ENCODE measurements at places on chromosomes 1 and 21.

DNA sequence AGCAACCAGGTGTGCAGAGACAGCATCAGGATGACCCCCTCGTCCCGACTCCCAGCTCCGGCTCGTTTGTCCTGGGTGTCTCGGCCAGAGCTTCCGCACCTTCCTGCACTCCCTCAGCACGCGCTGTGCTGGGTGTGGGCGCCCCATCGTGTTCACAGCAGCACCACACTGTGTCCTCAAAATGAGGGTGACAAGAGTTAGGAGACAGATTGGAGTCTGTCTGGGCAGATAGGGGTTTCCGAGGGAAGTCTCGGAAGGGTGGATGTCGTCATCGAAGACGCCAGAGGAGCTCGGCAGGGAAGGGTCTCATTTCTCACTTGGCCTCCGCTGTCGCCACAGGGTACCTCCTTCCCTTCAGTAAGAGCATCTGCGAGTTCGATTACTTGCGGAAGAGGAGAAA is 4.1 kb downstream of the CCDC27 start:
- DNase-seq = no peak

GRCh38 chr1:170063109-170063826 is 11.2 kb downstream of the KIFAP3 start:
- no peak for DNase-seq

- DNase-seq = no peak
Observed at GRCh38 chr1:220239966-220240365, 32.3 kb downstream of the RAB3GAP2 start.

DNA sequence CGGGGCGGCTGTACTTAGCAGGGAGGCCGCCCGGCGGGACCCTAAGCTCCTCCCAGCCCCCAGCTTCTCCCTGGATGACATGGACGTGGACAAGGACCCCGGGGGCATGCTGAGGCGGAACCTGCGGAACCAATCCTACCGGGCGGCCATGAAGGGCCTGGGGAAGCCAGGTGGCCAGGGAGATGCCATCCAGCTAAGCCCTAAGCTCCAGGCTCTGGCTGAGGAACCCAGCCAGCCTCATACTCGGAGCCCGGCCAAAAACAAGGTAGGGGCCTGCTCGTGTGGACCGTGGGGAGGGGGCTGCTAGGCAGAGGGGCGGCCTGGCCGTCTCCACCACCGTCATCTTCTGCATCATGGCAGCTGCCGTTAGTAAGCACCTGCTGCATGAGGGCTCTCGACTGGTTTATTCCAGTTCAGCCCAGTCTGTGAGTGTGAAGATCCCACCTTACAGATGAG is 9.0 kb downstream of the ARHGEF16 start:
- DNase-seq = no peak

GRCh38 chr1:227004796-227005195 is 64.7 kb downstream of the COQ8A start:
- DNase-seq = no peak

DNA sequence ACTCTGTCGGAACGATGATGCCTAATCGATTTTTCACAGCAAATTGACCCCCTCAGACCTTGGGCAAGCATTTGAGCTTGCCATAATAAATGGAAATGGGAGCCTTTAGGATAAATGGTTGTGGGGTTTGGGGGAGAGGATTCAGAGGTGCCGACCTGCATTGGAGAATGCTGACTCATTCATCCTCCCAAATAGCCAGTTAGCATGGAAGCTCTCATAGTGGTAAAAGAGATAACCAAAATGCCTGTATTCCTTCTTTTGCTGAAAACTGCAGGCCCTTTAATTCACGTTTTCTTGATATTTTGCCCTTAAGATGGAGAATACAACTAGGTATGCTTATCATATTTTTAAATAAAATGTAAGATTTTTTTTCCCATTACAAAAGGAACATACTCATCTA is 392.6 kb upstream of the DEPDC1 start:
- DNase-seq = no peak

GRCh38 chr1:220798338-220798737 is 11.6 kb downstream of the MTARC1 start:
- DNase-seq = no peak
